ENCODE measurements at places on chromosomes 6 and 20.

DNA sequence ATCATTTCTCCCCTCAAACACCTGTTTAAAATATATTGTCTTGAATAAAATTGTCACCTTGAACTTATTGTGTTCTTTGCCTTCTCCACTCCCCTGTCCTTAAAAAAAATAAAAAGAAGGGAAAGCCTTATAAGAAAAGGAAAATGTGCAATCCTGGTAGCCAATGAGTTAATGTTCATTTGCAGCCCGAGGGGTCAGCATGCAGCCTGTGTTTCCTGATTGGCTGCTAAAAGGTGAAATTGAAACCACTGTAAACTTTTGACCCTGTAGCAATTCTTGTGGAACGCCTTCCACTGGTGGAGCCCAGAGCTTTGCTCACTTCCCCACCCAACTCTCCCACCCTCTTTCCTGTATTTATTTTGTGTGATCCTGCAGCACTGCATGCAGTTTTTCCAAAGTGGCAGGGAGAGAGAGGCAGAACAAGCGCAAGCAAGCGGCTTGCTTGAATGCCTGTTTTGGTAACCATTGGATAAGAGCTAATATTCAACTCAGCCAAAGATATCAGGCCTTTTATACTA is 74.9 kb downstream of the NCOA3 start:
- DNase-seq, result peak; percentile 89

GRCh38 chr20:38272398-38272797 is 11.9 kb upstream of the KIAA1755 start:
- DNase-seq, result peak; percentile 50

- DNase-seq, result no peak
Observed at GRCh38 chr6:139482287-139482686, 107.8 kb upstream of the CITED2 start.

GRCh38 chr20:62208795-62209755 is 11.0 kb downstream of the HRH3 start:
- DNase-seq, result peak; percentile 20

GRCh38 chr20:25053255-25054031 is 4.5 kb downstream of the ACSS1 start:
- no peak for DNase-seq

GRCh38 chr6:40714576-40715564 is 127.7 kb upstream of the LRFN2 start:
- DNase-seq, result no peak

DNA sequence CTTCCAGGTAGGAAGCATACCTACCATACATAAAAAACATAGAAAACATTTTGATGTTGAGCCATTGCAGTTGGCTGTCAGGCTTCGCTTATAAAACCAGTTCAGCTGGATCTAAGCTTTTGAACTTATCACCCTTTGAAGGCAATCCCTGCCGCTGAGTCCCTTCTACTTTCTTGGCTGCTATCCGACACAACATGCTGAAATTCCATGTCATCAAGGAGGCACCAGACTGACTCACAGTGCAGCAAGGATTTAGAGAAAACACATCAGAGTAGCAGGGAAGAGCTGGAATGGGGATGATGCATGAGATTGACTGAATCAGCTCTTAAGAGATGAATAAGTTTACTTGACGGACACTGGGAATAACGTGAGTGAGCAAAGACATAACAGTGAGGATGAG is 135.0 kb upstream of the MAN1A1 start:
- DNase-seq, result peak; percentile 29

- DNase-seq, result no peak
Observed at GRCh38 chr6:168292826-168293225, 26.8 kb downstream of the DACT2 start.

GRCh38 chr6:144566868-144567615 is 281.9 kb downstream of the UTRN start:
- peak; percentile 4 for DNase-seq

DNA sequence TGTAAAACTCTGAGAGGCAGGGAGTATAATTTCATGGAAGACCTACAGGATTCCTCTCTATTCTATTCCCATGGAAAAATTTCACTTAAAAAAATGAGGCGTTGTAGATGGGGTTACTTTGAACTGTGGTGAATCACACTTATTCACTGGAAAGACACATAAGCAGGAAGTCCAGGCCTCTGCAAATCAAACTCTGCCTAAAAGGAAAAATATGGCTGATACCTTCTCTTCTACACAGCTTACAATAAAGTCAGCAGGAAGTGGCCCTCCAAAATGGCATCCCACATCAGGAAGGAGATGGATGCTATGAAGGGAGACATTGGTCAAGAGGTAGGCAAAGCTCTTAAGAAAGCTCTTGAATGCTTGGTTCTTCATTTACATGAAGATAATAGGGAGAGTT is 115.9 kb downstream of the FYN start:
- peak; percentile 57 for DNase-seq

DNA sequence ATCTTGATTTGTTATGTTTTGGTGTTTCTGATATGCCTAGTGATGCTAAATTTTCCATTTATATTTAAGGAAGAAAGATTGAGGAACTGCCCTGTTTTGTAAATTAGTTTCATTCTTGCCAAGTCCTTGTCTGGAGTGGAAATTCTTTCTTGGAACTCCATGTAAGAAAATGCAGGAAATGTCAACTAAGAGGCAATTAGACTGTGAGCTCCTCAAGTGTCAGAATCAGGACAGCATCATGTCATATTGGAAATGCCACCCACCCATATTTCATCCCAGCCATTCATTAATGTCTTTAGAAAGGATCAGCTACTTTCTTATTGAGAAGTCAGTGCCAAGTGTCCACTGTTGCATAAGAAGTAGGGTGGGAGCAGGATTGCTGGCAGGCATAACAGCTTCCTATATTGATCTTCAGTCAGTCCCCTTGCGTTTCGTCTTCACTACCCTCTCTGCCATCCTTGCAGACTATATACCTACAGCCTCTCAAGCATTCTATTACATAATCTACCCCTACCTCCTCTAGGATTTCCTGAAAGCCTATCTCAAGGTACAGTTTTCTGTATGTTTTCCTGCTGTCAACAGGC is 42.4 kb downstream of the HAO1 start:
- DNase-seq, result no peak

GRCh38 chr6:120918137-120918536 is 416.1 kb downstream of the TBC1D32 start:
- no peak for DNase-seq

GRCh38 chr6:157779705-157780604 is 43.1 kb upstream of the SNX9 start:
- no peak for DNase-seq

GRCh38 chr20:1225263-1225782 is 521 bp upstream of the RAD21L1 start:
- no peak for DNase-seq

GRCh38 chr6:86936834-86937218 is 502 bp upstream of the HTR1E start:
- no peak for DNase-seq

- DNase-seq, result no peak
Observed at GRCh38 chr6:13339863-13340630, 11.7 kb upstream of the TBC1D7 start.

DNA sequence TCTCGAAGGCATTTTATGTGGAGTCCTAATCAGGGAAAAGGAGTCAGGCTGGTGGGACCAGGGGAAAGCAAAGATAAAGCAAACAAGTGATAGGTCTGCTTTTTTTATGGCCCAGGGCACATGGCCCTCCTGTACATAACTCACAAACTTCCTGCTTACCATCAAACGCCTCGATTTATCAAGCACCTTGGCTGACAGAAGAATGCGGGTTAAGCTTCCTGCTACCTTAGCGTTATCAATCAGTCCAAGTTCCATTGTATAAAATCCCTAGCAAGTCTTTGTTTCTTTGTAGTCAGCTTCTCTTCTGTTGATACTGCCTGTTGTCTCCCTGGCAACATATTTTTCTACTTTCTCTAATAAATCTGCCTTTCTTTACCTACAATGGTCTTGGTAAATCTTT is 4.1 kb upstream of the TRIM27 start:
- no peak for DNase-seq

Measured in kidney tubule cell (primary cell).